Effector CD8-positive, alpha-beta T cell (primary cell): ENCODE measurements at places on chromosomes 7 and 10.

DNA sequence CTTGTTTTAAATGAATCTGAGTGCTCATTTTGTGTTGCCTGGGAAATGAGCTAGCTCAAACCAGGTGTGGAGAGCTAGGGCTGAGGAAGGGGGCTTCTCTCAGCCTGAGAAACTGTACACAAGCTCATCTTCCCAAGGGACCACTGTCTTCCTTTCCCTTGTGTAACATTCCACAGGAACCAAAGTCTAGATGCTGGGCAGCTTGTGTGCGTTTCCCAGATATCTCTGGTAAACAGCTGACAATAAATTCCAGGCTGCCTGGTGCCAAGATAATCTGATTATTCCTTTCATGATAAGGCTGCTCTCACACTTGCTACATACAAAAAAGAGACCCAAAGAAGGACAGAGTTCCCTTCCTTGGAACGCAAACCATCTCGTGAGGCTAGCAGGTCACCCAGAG, 33.1 kb upstream of the MKLN1 start:
- DNase-seq = no peak

DNA sequence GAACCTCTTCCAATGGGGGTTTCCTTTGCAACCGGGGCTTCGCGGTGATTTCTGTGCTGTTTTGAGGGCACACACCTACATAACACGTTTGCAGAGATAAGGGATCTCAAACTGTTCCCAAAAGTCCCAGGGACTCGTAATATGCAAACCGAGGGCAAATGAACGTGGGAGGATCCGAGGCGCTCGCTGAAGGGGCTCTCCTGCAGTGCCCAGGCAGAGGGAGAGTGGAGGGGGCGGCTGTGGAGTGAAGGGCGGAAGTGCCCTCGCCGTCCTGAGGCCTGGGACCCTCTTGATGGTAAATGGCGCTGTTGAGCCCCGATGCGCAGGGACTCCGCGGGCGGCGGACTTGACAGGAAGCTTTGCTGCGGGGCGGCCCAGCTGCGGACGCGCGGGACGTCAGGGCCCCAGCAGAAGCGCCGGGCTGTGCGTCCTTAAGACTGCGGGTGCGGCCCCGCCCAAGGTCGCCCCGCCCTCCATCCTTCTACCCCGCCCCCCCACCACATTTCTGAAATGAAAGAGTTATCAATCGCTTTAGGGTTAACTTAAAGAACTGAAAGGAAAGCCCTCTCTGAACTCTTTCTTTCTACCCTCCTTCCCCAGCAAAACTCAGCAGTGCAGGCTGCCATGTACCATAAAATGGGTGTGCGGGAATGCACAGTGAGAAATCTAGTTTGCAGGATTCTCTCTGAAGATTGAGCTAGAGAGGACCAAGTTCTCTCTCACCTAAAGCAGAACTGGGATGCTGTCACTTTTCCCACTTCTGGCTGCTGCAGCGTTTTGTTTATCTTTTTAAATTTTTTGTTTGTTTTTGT, 151.8 kb upstream of the YAE1 start:
- DNase-seq = no peak

GRCh38 chr10:121185816-121186455, 334.8 kb downstream of the WDR11 start:
- DNase-seq = no peak

DNA sequence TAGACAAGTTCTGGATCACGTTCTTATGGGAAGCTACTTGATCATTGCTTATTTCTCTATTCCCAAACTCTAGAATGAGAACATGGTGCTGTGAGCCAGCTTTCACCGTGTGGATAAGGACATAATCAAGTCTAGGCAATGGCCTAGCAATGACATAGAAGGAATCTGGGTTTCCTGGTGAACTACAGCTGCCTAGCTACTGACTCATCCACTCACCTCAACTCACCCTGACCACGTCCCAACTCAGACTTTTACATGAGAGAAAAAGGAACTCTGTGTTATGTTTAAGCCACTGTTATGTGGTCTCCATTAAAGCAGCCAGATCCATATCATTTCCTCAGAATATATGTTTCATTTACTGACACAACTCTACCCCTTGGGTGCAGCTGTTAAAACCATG, 18.8 kb upstream of the MET start:
- DNase-seq = no peak

DNA sequence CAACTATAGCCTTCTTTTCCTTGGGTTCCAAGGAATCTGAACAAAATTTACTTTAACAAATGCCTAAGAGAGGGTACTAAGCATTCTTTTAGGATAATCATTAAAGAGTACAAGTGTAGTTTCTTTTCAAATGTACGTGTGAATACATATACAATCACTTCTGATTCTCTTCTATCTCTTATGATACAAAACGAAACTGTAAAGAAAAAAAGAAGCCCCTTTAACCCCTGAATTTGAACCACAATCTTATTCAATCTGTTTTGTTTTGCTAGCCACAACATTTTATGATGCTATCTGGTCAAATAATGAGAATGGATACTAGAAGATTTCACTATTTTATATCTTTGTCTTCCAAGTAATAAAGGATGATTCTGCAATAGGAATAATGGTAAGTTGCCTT, 48.7 kb downstream of the SIRT1 start:
- DNase-seq = no peak

GRCh38 chr10:110404413-110404812, 93.3 kb upstream of the DUSP5 start:
- no peak for DNase-seq

GRCh38 chr7:41003611-41003940, 699.3 kb downstream of the INHBA start:
- no peak for DNase-seq

GRCh38 chr10:670990-671389, 18.5 kb downstream of the DIP2C start:
- no peak for DNase-seq

DNA sequence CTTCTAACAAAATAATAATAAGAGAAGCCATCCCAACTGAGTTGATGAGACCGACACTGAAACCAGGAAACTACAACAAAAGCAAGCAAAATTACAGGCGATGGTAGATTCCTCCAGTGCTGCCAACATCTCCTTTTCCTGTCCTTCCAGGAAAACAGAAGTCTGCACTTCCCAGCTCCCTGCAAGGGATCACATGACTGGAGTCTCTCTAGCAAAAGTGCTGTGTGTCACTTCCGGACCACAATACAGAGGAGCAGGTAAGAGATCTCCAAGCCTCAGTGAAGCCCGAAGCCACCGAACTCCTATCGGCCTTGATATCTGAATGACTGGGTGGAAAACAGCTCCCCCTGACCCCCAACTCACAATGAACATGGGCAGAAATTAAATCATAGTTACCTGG, 63.2 kb downstream of the SMURF1 start:
- no peak for DNase-seq

- DNase-seq = no peak
These were observed 162.4 kb downstream of the SEMA3E start for GRCh38 chr7:83486536-83486935.

- DNase-seq = no peak
These were observed 196.1 kb downstream of the NXPH1 start for GRCh38 chr7:8629504-8629903.

DNA sequence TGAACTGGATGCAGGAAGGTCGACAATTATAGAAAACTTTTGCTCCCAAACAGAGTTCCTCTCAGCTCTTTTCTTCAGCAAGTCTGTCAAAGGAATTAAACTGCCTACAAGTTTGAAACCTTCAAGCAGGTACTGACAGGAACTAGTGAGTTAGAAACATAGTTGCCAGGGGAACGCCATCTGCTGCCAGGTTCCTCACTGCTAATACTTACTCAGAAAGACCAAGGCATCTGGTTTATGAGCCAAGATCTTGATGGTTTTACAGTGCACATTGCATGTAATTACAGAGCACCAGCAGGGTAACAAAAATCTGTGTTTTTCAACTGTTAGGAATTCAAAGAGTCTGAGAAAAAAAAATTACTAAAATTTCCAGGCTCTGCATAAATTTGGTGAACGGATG, 300.0 kb upstream of the NRG3 start:
- no peak for DNase-seq

GRCh38 chr10:6396226-6396625, 183.8 kb downstream of the PRKCQ start:
- no peak for DNase-seq

DNA sequence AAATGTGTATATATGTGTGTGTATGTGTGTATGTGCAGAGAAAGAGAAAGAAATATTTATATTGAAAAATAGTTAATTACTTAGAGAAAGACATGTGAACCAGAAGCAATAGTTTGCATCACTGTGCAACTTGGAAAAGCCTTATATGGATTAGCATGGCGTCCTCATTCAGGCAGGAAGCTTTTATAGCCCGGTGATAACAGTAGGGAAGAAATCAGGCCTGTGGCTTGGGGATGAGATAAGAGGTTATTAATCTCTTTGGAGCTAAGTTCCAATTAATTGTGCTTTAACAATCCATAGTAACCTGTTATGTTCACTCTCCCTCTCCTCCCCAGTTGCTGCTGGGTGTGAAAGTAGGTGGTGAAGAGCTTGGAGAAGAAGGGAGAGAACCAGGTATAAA, 36.5 kb downstream of the IFIT5 start:
- DNase-seq = no peak

- DNase-seq = no peak
These were observed 52.2 kb downstream of the EMX2 start for GRCh38 chr10:117594722-117595121.

DNA sequence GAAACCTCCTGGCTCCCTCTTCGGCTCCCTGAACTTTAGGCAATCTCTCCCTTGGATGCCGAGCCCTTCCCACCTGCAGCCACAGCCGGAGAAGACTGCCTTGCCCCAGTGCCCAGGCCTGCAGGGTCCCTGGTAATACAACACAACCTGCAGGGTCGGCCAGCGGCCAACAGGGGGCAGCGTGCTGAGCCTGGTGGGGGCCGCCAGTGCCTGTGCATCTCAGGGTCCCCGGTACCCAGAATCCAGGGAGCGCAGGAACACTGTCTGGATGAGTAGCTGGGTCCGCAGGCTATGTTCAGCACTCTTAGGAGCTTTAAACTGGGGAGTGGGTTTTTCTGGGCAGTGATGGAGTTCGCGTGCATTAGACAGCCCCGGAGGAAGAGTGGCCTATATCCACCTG, 17.5 kb upstream of the C10orf71 start:
- DNase-seq = no peak

GRCh38 chr7:131218727-131219128, 108.9 kb upstream of the MKLN1 start:
- DNase-seq = no peak

DNA sequence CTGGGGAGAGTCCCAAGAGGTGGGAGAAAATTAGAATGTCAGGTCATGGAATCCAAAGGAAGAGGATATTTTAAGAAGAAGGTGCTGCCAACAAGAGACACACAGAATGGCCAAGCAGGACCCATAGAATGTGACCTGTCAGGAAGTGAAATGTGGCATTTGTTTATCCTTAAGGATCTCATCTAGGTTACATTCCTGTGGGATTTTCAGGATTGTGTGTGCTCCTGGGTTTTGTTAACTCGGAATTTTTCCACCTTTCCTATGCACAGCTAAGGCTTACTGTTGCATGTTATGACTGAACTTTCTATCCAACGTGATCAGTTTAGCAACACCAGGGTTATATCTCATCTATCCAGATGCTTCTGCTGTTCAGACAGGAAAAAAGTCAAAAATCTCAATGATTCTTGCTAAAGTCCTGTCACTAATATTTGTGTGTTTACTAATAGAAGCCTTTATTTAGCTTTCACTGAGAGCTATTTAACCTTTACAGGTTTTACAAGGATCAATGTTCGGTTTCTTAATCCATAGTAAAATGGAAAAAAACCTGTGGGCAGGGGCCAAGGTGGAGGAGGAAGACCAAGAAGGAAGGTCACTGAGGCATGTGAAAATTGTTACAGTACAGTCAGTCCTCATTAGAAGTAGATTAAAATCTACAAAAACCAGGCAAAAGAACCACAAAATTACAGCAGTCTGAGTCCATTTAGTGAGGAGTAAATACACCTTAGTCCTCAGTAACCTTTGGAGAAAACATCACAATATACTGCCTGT, 437.8 kb upstream of the NPVF start:
- no peak for DNase-seq

GRCh38 chr10:70462349-70462984, 16.1 kb upstream of the PALD1 start:
- no peak for DNase-seq

GRCh38 chr7:38190011-38190410, 12.0 kb downstream of the STARD3NL start:
- no peak for DNase-seq

GRCh38 chr7:138948403-138948802, 32.8 kb downstream of the KIAA1549 start:
- no peak for DNase-seq

DNA sequence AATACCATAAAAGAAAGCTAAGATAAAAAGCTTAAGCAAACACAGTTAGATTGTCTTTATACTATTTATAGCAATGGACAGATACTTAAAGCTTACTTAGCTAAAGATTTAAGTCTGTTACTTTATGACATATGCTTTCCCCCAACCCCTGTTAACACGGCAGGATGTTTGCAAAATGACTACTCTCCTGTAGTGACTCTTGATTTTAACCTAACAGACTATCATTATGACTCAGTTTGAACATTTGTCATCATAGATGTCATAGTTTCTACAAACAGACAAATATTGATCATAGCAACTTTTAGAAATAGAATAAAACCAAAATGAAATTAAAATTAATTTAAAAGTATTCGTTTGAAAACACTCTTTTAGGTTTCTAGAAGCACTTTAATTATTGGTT, 7.8 kb upstream of the COMMD3 start:
- DNase-seq = no peak

- DNase-seq = no peak
These were observed 52.0 kb downstream of the JAZF1 start for GRCh38 chr7:28128608-28129007.

DNA sequence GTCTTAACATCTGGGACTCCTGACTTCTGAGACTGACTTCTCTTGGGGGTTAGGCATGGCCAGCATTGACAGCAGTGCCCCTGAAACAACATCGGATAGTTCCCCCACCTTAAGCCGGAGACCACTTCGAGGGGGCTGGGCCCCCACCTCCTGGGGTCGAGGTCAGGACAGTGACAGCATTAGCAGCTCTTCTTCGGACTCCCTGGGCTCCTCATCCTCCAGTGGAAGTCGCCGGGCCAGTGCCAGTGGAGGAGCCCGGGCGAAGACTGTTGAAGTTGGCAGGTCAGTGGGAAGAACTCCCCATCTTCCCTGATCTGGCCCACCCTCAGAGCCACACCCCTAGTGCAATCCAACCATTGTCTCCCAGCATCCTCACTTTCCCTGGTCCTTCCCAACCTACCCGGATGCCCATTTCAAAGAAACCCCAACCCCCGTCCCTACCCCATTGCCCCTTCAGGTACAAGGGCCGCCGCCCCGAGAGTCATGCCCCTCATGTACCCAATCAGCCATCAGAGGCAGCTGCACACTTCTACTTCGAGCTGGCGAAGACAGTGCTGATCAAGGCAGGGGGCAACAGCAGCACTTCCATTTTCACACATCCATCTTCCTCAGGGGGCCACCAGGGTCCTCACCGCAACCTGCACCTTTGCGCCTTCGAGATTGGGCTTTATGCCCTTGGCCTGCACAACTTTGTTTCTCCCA, 12.1 kb downstream of the ZSWIM8 start:
- DNase-seq = no peak

- no peak for DNase-seq
These were observed 8.7 kb downstream of the INMT start for GRCh38 chr7:30760514-30761213.
